Suppressor macrophage treated with lipopolysaccharide for 1 hour (primary cell): ENCODE measurements at places on chromosomes 5 and 9.

GRCh38 chr5:76615759-76616158 lies 7.4 kb downstream of the F2RL2 start:
- DNase-seq, result no peak

DNA sequence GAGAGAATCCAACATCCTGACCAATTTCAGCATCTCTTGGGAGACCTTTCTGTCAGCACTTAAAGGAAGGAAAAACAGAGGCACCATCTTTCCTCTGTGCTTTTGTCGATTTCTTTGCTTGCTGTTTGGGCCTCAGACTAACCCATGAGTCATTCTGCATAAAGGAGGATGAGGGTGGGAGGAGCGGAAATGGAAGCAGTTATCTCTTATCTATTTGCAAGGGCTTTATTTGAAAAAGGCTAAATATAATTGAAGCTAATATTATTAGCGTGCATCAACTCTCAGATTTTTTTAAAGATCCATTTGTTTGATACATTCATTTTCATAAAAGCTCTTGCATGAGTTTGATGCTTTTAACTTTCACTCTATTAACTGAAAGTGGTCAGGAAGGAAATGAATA lies 72.9 kb downstream of the ZNF622 start:
- DNase-seq, result no peak

DNA sequence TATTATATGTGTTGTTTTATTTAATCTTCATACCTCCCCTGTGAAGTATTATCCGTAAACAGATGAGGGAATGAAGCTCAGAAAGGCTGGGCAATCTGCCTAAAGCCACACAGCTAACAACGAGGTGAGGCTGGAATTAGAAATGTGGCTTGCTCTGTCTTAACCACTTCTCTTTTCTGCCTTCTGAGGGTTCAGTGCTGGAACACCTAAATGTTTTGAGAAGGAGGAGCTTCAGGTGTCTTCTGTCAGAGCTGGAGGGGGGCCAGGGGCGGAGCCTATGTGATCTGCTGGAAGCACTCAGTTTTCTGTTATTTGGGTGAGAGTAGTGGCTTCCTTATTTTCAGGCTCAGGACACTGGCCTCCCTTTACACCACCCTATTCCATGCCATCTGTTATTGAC lies 35.0 kb upstream of the ARAP3 start:
- DNase-seq, result no peak

DNA sequence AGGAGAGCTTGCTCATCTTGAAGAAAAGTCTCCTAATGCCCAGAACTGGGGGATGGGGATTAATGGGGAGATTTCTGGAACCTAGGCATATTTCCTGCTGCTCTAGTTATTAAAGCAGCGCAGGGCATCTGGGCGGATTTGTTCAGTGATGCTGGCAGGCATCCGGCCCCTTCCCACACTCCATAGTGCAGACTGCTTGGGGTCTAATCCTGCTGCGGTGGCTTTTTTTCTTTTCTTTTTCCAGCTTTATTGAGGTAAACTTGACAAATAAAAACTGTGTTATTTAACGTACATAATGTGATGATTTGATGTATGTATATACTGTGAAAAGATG lies 30.7 kb downstream of the PPARGC1B start:
- DNase-seq, result no peak

GRCh38 chr5:73254642-73255041 lies 81.6 kb downstream of the TMEM174 start:
- no peak for DNase-seq

DNA sequence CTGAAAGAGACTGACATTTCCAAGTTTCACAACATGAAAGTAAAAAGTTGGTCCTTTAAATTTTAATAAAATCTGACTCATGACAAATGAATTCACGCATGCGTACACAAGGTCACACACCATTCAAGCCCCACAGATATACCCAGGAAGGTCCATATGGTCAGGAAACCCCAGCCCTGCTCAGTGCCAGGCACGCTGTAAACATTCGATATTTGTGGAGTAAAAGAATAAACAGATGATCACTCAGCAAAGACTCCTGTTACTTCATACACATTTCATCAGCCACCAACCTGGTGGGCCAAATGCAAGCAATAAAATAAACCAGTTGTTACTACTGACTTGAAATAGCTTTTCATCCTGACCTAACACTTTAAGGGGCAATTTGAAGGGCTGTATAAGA lies 158.0 kb upstream of the RETREG1 start:
- no peak for DNase-seq
